ENCODE measurements at places on chromosomes 13 and 19.
A peak's percentile ranks its signal among the peaks of the same experiment; 100 is the strongest.

- no peak for DNase-seq
Measured at GRCh38 chr19:19443902-19444680, 38.6 kb downstream of the GATAD2A start.

GRCh38 chr13:104483631-104484030 is 1417.4 kb upstream of the SLC10A2 start:
- no peak for DNase-seq

- DNase-seq, result peak; percentile 45
Measured at GRCh38 chr19:34096020-34096915, 76.0 kb upstream of the LSM14A start.

DNA sequence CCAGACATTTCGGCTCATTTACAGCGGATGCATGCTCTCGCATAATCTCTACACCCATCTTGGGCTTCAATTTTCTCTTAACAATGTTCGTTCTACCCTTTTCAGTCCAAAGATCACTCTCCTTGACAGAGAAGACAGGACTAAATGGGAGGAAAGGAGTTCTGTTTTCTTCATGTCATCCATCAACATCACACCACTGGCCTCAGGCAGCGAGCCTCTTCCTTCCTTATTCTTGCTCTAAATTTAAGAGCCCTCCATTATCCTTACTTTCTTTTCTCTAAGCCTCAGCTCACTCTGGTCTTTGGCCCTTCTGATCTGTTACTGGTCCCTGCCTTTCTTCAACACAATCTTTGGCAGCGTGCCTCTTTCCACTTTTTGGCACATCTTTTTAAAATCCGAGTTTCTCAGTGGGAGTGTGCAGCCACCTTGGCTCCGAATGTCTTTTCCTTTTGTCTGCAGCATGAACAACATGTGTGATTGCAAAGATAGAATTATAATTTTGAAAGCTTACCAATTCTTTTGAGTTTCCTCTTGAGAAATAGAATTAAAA is 98.7 kb downstream of the FAM216B start:
- DNase-seq, result peak; percentile 26

- no peak for DNase-seq
Measured at GRCh38 chr13:33271759-33272158, 13.8 kb downstream of the STARD13 start.

DNA sequence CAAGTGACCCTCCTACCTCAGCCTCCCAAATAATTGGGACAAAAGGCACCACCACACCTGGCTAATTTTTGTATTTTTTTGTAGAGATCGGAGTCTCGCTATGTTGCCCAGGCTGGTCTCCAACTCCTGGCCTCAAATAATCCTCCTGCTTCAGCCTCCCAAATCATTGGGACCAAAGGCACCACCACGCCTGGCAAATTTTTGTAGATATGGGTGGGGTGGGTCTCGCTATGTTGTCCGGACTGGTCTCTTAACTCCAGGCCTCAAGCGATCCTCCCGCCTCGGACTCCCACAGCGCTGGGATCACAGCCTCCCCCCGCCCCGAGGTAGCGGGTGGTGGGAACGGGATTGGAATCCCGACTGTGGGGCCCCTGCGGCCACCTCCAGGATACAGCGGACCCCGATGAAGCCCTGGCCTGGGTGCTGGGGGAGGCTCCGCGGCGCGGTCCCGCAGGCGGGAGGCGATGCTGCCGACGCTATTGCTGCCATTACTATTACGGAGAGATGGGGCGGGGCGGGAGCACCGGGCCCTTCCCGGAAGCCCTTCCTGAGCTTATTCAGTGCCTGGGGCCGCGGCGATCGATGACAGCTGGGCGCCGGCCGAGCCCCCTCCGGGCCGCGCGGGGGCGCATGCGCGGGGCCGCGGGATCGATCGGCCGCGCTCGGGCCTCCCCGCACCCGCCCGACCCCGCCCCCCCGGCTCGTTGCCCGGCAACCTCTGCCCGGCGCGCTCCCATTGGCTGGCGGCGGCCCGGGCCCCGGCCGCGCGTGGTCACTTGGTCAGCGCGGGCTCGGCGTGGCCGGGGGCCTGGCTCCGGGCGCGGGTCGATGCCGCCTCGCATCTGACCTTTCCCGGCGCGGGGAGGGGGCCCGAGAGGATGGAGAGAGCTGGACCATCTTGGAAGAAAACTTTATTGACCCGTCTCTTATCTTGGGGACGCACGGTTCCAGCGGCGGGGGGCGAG is 27.9 kb upstream of the ONECUT3 start:
- DNase-seq, result peak; percentile 58

GRCh38 chr13:48110931-48111721 is 16.2 kb upstream of the MED4 start:
- no peak for DNase-seq

All from fibroblast of skin of right biceps (primary cell).